ENCODE measurements at places on chromosomes 6 and 20.

- DNase-seq: no peak
Measured at GRCh38 chr6:124389127-124389526, 573.1 kb upstream of the RNF217 start.

- DNase-seq: no peak
Measured at GRCh38 chr20:18363708-18364107, 75.4 kb downstream of the ZNF133 start.

DNA sequence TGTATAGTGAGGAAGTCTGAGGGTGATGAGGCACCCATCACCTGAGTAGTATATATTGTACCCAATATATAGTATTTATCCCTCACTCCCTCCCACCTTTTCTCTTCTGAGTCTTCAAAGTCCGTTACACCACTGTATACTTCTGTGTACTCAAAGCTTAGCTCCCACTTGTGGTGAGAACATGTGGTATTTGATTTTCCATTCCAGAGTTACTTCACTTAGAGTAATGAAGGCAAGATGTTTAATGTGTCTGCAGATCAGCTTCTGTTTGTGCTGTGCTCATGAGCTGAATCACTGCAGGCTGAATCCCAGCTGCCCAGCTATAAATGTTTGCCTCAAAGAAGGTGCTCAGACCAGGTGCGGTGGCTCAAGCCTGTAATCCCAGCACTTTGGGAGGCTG lies 139.3 kb upstream of the FOXA2 start:
- no peak for DNase-seq

GRCh38 chr6:155791891-155792290 lies 336.3 kb upstream of the NOX3 start:
- DNase-seq: no peak

- no peak for DNase-seq
Measured at GRCh38 chr6:26180346-26180745, 93.1 kb downstream of the HFE start.

GRCh38 chr6:37116326-37116725 lies 53.6 kb upstream of the PIM1 start:
- DNase-seq: no peak

GRCh38 chr6:160329188-160329587 lies 19.0 kb upstream of the SLC22A3 start:
- DNase-seq: no peak

DNA sequence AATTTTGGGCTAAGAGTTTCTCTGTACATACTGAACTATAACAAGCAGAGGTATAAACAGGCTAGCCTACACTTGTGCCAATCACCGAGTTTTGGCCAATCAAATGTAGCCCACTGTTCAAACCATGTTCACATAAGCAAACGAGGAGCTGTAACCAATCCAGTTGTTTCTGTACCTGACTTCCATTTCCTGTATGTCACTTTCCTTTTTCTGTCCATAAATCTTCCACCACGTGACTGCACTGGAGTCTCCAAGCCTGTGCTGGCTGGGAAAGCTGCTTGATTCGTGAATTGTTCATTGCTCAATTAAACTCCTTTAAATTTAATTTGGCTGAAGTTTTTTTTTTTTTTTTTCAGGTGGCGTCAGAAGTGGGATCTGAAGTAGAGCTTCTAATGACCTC lies 332.9 kb downstream of the RNF144B start:
- DNase-seq: no peak

GRCh38 chr20:24783631-24784492 lies 165.2 kb upstream of the CST7 start:
- no peak for DNase-seq

DNA sequence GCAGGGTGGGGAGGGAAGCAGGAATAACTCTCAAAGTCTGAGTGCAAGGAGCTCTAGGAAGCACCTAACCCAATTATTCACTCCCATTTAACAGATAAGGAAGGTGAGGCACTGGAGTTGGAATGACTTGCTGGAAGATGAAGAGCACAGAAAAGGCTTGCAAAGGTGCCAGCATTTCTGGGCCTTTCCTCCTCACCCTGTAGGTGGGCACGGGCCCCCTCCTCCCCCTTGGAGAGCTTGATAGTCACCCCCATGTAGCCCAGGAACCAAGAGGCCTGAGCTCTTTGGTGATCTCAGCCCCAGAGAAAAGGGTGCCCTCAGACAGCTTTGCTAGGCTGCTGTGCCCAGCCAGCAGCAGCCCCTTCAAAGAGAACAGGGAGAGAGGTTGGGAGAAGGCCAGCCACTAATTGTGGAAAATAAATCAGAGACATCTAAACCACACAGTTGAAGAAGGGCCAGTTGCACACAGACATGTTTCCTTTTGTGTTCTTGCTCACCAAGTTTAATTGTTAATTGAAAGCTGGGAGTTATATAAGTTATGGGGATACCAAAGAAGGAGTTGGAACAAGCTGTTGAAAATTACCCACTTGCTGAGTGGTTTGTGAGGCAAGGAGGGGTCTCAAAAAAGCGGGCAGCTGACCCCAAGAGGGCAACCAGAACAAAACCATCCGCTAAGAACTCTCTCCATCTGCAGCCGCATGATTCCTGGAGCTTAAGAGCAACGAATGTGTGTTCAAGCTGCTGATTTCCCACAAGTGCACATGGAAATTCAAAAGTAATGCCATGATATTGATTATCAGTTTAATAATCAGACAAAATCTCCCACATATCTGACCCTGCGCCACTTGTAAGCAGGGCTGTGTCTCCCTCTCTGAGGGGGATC lies 77.0 kb downstream of the MRPL14 start:
- no peak for DNase-seq
